ENCODE measurements at places on chromosomes 1 and 21.

- DNase-seq, result no peak
Measured at GRCh38 chr1:107096690-107097089, 40.2 kb downstream of the PRMT6 start.

DNA sequence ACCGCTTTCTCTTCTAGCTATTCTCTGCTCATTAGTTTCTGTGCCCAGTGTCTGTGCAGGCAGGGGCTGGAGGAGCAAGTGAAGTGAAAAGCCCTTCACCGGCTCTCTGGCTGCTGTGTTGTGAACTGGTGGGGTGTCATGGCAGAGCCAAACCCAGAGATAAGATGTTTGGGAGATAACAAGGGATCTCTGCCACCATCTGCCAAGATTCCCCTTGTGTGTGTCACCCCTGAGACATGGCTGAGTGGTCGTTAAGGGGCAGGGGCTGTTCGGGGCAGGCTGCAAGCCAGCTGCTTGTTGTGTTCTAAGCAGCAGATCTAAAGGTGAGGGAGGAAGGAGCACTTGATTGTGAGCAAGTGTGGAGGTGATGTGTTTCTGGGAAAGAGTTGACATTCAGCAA lies 24.5 kb downstream of the CNIH3 start:
- DNase-seq, result no peak

GRCh38 chr1:226678701-226679100 lies 60.4 kb downstream of the ITPKB start:
- no peak for DNase-seq

GRCh38 chr1:24417681-24418080 lies 2.1 kb downstream of the NIPAL3 start:
- no peak for DNase-seq

DNA sequence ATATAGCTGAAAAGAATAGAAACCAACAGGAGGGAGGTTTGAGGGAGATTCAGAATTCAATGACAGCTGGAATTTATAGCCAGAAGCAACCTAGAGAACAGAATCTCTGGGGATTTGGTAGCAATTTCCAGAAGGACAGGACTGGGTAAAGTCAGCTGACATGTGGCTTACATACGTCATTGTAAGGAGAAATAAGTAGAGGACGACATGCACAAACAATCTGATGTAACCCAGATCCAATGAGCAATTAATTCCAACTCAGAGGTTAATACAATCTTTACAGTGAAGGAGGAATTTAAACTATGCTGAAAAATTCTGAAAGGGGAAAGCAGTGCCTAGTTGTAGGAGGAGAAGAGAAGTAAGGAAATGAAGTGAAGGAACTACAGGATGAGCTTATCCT lies 383.9 kb downstream of the PTBP2 start:
- no peak for DNase-seq

DNA sequence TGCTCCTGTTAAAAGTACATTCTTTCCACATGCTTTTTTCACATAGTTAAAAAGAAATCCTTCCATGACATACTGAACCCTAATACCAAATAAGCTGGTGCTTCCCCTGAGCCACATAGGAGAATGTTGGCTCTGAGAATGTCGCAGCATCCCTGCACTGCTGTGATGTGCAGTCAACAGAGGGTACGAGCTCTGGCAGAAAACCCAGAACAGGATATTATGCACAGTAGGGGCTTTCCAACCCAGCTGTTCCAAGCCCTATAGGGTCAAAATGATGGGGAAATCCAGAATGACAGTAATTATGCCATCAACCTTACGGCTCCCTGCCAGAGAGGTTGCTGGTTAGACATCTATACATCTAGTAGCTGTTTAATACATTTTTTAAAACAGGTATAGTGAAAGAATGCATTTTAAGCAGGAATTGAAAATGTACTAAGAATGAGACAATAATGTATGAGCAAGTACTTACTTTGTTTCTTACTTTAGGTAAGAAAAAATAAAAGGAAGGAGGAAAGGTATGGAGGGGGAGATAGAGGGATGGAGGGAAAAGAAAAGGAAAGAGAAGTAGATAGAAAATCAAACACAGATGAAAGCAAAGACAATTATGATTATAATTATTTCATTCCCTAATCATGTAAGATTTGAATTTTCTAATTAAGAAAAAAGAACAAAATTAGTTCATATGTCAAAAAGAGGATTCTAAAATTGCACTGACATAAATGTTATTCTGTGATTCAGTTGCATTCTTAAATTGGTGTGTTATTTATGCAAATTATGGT lies 126.0 kb downstream of the NR5A2 start:
- peak; percentile 3 for DNase-seq

GRCh38 chr1:93607814-93608186 lies 73.8 kb downstream of the BCAR3 start:
- no peak for DNase-seq

- DNase-seq, result no peak
Measured at GRCh38 chr1:109479311-109479710, 4.4 kb upstream of the ATXN7L2 start.

DNA sequence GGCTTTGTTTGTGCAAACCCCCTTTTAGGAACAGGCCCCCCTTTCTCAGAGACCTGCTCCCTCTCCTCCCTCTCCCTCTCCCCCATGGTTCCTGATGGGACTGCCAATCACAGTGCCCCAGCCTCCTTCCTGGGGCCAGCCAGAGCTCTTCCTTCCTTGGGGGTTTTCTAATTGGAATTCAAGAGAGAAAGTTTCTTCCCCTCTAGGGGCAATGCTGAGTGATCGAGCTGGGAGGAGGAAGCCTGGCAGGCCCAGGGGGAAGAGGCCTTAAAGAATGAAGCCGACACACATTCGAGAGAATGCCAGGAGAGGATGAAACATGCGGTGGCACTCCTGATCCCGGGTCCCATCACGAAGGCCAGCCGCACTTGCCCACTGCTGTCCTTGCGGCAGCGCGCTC lies 21.3 kb upstream of the COL16A1 start:
- DNase-seq, result no peak

DNA sequence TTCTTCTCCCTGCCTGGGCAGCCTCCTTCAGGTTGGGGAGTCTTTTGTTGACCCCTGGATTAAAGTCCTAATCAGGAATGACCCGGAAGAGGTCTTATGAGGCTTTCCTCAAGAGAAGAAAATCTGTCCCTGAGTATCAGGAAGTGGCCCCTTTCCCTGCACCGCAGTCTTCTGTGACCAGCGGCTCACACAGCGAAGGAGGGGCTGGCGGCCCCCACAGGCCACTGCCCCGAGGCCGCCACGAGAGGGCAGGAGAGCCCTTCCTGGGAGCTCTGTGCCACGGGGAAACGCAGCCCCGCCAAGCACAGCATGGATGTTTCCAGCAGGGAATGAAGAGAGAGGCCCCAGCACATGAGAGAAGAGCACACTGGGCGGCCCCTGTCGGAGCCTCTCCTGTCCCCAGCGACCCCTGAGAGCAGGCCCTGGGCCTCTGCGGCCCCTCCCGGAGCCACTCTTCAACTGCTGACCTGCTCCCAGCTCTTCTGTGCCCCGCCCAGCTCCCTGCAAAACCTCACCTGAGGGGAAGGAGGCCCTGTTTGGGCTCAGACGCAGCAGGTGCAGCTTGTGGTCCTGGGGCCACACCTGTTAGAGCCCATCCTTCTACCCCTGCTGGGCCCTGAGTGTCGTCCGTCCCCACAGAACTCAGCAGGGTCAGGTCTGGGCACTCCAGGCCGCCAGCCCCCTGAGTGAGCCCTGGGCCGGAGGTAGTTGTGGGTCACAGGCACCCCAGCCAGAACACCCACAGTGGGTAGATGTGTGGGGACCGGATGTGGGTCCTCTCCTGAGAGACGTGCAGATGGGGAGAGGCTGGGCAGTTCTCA lies 4.9 kb upstream of the POFUT2 start:
- DNase-seq, result peak; percentile 48

DNA sequence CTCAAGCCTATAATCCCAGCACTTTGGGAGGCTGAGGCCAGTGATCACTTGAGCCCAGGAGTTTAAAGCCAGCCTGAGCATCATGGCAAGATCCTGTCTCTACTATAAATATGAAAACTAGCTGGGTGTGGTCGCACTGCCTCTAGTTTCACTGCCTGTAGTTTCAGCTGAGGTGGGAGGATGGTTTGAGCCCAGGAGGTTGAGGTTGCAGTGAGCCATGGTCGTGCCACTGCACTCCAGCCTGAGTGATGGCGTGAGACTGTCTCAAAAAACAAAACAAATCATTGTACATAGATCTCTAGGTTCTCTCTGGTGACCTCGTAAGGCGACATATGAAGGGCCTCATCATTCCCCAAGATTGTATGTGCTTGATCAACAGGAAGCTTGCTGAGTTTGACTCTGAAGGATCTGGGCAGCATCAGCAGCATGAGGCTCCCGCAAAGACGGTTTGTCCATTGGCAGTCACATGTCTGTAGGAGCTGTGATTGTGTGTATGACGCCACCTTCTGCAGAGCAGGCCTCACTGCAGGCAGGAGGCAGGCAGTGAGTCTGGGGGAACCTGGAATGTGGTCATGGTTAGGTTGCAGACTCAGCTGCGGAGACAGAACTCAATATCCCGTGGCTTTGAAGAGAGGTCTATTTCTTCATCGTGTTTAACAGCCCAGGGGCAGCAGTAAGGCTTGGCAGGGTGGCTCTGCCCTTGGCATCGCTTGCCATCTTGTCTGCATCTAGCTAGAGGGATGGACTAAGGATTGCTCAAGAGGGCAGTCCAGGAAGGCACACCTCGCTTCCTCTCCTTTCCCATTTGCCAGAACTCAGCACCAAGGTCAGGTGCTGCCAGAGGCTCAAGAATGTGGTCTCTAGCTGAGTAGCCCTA lies 14.0 kb downstream of the ATP5PO start:
- DNase-seq, result peak; percentile 24

DNA sequence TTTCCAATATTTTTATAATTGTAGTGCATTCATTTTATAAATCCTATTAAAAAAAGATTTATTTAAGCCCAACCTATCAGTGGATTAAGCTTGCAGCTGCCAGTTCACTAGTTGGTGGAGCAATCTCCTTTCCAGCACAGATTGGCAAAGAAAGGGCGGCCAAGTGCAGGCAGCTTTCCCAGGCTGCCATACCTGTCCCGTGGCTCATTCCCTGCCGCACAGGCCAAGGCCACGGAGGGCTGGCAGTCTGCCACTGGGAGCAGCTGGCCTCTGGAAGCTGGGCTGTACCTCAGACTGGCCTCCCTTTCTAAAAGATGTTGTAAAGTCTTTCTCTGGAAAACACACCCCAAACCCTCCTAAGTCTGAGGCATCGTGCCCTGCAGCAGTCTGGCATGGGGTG lies 74.2 kb downstream of the SIM2 start:
- DNase-seq, result no peak

- DNase-seq, result no peak
Measured at GRCh38 chr21:44590311-44590721, 2.0 kb downstream of the KRTAP10-6 start.

DNA sequence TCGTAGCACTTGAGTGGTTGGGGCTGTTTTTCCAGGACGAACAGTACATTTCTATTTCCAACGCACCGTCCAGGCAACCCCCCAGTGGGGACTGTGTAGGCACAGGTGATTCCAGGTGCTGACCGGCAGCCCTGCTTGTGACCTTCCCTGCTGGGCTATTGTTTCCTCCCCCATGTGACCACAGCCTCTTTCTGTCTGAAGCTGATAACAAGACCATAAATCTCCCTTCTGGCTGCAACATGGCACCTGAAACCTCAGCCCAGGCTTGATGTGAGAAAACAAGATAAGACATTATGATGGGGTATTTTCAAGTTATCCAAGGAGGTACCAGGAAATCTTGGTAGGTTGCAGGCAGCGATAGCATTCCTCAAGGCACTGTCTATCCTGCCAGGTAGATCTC lies 48.2 kb downstream of the HLX start:
- no peak for DNase-seq

DNA sequence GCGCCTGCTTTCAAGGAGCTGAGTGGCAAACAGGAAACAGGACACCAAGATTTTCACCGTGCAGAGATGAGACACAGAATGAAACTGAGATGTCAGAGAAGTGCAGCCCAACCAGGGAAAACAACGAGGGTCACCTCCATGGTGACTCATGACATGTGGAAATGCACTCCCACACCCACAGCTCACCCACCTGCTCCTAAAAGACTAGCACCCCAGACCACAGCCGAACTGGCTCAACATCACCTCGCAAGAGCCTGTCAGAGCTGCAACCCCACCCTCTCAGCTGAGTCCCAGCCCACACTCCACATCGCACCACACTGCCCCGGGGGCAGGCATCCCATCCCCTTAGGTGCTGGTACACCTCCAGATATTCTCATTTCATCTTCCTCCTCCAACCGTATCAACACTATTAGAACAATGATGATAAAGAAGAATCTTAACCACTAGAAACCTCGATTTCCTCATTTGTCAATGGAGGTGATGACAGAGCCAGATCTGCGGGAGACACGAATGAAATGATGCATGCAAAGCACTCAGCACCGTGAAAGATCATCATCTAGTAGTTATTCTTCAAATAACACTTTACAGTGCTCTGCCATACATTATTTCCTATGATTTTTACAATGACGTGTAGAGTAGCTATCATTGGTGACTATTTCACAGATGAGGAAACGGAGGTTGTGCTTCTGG lies 103.2 kb downstream of the DMRTB1 start:
- DNase-seq, result no peak

DNA sequence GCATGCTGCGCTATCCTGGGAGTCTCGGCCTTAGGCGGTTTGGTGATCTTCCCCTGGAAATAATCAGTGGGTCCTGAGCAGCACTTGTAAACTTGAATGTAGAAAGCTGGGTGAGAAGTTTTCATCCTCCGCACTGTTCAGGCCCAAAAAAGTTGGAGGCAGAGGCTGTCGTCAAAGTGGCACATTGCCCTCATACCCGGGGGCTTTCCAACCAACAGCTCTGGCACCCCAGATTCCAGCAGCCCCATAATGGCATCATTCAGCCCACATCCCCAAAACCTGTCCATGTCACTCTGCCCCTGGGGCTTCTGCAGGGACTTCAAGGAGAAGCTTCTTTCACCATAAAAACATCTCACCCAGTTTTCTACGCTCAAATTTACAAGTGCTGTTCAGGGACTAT lies 59.3 kb downstream of the TOR1AIP2 start:
- no peak for DNase-seq

GRCh38 chr1:24275510-24275909 lies 43.6 kb upstream of the GRHL3 start:
- no peak for DNase-seq

GRCh38 chr1:51247499-51247898 lies 11.4 kb downstream of the RNF11 start:
- DNase-seq, result no peak

- DNase-seq, result no peak
Measured at GRCh38 chr1:67399199-67399993, 30.8 kb downstream of the SERBP1 start.

GRCh38 chr1:44733365-44733764 lies 2.4 kb upstream of the RNU5D-1 start:
- no peak for DNase-seq

- no peak for DNase-seq
Measured at GRCh38 chr1:219681876-219682275, 69.0 kb upstream of the ZC3H11B start.
